ENCODE measurements at places on chromosomes 11 and 22. TPM values are rescaled to one million over a fixed set of nuclear protein-coding genes. Genes with fewer than 3 reads are reported as not detected.

- DNase-seq: peak; percentile 51
Observed at GRCh38 chr22:50726643-50727340, 11.2 kb upstream of the ACR start.

GRCh38 chr11:34209809-34210208 is 104.4 kb downstream of the NAT10 start:
- peak; percentile 69 for DNase-seq

GRCh38 chr11:115349335-115350017 is 154.7 kb downstream of the CADM1 start:
- no peak for DNase-seq

DNA sequence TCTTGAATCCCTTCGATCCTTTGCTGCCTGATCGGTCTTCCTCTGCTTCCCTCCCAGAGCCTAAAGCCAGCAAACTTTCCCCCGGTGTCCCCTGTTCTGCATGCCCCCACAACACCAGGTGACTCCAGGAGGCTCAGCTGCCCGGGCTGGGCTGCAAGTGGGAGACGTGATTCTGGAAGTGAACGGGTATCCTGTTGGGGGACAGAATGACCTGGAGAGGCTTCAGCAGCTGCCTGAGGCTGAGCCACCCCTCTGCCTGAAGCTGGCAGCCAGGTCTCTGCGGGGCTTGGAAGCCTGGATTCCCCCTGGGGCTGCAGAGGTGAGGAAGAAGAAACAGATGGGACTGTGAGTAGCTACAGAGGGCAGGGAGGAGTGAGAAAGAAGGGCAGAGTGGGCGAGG is 3.6 kb downstream of the NHERF4 start:
- DNase-seq: no peak

GRCh38 chr11:9302448-9302847 is 11.9 kb downstream of the TMEM41B start:
- no peak for DNase-seq

GRCh38 chr11:111937844-111938243 is 701 bp downstream of the DIXDC1 start:
- DNase-seq: peak; percentile 36

DNA sequence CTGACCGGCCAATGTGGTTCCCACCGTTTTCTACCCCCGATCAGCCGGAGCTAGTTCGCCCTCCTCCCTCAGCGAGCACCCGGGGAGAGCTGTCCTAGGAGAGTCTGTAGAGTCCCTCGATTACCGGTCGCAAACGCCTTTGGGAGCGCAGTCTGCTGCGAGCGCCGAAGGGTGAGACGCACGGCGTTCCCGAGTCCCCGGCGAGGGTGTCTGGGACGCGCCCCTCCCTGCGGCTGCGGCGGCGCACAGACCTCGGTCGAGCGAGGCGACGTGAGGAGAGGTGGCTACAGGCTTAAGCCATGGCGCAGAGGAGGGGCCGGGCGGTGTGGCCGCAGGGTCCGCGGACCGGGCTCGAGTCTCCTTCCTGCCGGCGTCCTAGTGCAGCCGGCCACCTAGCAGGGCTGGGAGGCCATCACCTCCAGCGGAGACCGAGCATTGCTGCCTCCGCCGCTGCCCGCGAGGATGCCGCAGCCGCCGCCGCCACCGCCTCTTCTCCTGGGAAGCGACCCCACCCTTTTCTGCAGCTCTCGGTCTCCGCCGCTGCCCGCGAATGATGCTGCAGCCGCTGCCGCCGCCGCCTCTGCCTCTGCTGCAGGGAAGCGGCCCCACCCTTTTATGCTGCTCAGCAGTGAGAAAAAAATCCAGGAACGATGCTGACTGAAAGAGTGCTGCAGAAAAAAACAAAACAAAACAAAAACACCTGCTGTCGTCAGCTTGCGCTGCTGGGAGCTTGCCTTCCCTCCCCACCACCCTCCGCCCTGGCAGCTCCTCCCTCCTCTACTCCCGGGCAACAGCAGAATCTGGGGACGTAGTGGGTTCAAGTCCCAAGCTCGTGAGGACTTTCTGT is at the start of gene MAP6:
Gene MAP6, minus strand, starts transcription at position 588 of the 847 bp plus-strand sequence. CDS start 669 bp downstream, outside the sequence.
- DNase-seq: peak; percentile 73

- no peak for DNase-seq
Observed at GRCh38 chr11:99513368-99513767, 492.6 kb downstream of the CNTN5 start.

GRCh38 chr22:22843848-22844247 is 43.8 kb upstream of the IGLL5 start:
- no peak for DNase-seq

The MPEG1 gene
- not detected for total RNA-seq

The SUSD2 gene
- total RNA-seq: 2.1 TPM

The APOL4 gene
- total RNA-seq: not detected

The ADM gene
- 73.4 TPM for total RNA-seq

The POU2AF3 gene
- 5.2 TPM for total RNA-seq

The TSSK2 gene
- not detected for total RNA-seq

The GSTT2 gene
- not detected for total RNA-seq

The TTC12 gene
- total RNA-seq: 4.1 TPM

The DGCR6 gene
- 4.6 TPM for total RNA-seq
